ENCODE measurements at places on chromosomes 11 and 22. TPM values are rescaled to one million over a fixed set of nuclear protein-coding genes. Genes with fewer than 3 reads are reported as not detected.

The PGM2L1 gene
- 2.7 TPM for total RNA-seq

The NXPE4 gene
- not detected for total RNA-seq

The TRIM68 gene
- total RNA-seq = 8.7 TPM

The SYT12 gene
- 0.36 TPM for total RNA-seq

The GVQW3 gene
- 1.8 TPM for total RNA-seq

The PTDSS2 gene
- total RNA-seq = 35.3 TPM

The LINC01488 gene
- total RNA-seq = not detected
